ENCODE measurements at places on chromosomes 11 and 22.
A peak's percentile ranks its signal among the peaks of the same experiment; 100 is the strongest.

GRCh38 chr11:29435421-29435820 lies 581.4 kb downstream of the KCNA4 start:
- no peak for DNase-seq

GRCh38 chr11:15213471-15214231 lies 98.9 kb downstream of the INSC start:
- no peak for DNase-seq

DNA sequence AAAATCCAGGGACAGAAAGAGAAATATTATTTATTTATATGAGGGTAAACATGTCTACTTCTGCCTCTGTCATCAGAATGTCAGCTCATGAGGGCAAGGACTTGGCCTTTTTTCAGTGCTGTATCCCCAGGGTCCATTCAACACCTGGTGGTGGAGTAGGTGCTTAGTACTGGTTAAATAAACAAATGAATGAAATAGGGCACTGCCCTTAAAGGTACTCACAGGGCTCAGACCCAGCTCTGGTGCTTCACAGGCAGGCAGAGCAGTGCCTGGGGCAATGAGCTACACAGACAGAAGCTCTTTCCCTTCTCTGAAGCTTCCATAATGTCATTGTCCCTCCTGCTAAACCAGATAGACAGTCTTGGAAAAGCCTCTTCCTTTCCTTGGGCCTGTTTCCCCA lies 30.9 kb downstream of the P4HA3 start:
- DNase-seq = peak; percentile 72

- no peak for DNase-seq
These were observed 100.8 kb downstream of the TRAF6 start for GRCh38 chr11:36409152-36409816.

- DNase-seq = no peak
These were observed 4.2 kb downstream of the AMPD3 start for GRCh38 chr11:10459029-10459970.

GRCh38 chr22:28029956-28030355 lies 110.9 kb upstream of the PITPNB start:
- DNase-seq = no peak

GRCh38 chr11:125253289-125253688 lies 88.7 kb downstream of the PKNOX2 start:
- no peak for DNase-seq

GRCh38 chr11:122287401-122287800 lies 171.4 kb upstream of the BLID start:
- no peak for DNase-seq

DNA sequence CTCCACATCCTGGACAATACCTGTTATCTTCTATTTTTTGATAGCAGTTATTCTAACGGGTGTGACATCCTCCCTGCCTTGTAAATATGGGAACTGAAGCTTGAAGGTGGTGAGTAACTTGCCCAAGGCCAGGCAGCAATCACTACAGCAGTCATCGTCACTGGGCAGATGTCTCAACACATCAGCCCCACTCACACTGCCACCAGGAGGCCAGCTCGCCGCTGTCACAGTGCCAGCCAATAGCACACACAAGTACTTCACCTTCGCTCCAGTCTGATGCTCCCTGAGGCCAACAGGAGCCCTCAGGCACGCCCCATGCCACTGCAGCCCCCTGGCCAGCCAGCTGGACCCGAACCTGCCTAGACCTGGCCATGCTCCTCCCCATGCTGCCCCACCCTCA lies 4.9 kb upstream of the TTLL1 start:
- peak; percentile 41 for DNase-seq

GRCh38 chr11:134846328-134847082 lies 434.5 kb upstream of the B3GAT1 start:
- no peak for DNase-seq

- DNase-seq = no peak
These were observed 5.4 kb downstream of the HYOU1 start for GRCh38 chr11:119051440-119052162.

DNA sequence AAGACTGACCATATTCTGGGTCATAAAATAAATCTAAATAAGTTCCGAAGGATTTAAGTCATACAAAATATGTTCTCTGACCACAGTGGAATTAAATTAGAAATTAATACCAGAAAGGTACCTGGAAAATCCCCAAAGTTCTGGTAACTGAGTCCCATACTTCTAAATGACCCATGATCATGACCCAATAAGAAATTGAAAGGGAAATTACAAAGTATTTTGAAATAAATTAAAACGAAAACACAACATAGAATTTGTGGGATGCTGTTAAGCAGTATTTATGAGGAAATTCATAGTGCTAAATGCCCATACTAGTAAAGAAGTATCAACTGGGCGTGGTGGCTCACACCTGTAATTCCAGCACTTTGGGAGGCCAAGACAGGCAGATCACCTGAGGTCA lies 23.4 kb upstream of the IL10RA start:
- no peak for DNase-seq

DNA sequence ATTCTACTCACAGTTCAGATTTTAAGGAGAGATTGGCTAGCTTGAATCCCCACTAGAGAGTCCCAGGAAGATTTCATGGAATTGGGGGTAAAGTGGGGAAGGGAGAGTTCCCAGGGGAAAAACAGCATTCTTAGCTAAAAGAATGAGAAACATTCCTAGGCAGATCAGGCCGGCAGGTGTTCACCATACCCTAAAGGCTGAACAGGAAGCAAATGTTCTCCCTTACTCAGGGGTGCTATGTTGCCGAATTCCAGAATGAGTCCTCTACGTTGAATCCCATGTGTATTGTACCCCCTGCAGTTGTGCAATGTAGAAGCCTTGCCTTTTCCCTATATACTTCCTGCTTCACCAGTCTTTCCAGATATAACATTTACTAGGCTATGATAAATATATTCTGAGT lies 135.2 kb upstream of the NCAM1 start:
- DNase-seq = no peak

DNA sequence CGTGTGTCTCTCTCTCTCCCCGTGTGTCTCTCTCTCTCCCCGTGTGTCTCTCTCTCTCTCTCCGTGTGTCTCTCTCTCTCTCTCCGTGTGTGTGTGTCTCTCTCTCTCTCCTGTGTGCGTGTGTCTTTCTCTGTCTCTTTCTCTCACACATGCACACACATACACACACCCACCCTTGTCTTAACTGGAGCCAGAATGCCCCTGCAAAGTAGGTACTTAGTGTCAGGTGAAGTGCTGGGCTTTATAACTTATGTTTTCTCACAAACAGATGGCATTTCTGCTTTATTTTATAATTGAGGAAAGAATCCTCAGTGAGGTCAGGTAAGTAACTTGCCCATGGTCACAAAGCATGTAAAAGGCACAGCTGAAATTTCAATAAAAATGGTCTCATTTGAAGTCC lies 106.0 kb downstream of the CSNK2A3 start:
- DNase-seq = no peak

DNA sequence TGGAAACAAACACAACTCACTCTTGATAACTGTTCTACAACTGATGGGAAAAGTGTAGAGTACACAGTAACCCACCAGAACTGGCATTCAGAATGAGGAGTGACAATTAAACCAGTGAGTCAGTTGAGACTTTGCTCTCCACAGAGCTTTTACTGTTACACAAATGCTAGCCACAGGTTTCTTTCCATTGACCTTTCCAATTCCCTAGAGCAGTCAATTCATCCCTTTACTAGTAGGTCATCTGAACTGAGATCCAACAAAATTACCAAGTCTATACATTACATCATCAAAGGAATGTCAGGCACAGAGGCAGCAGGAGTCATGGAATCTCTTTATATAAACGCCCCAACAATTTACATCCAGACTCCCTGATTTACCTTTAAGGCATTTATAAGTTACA lies 65.9 kb downstream of the PHF21A start:
- DNase-seq = no peak

DNA sequence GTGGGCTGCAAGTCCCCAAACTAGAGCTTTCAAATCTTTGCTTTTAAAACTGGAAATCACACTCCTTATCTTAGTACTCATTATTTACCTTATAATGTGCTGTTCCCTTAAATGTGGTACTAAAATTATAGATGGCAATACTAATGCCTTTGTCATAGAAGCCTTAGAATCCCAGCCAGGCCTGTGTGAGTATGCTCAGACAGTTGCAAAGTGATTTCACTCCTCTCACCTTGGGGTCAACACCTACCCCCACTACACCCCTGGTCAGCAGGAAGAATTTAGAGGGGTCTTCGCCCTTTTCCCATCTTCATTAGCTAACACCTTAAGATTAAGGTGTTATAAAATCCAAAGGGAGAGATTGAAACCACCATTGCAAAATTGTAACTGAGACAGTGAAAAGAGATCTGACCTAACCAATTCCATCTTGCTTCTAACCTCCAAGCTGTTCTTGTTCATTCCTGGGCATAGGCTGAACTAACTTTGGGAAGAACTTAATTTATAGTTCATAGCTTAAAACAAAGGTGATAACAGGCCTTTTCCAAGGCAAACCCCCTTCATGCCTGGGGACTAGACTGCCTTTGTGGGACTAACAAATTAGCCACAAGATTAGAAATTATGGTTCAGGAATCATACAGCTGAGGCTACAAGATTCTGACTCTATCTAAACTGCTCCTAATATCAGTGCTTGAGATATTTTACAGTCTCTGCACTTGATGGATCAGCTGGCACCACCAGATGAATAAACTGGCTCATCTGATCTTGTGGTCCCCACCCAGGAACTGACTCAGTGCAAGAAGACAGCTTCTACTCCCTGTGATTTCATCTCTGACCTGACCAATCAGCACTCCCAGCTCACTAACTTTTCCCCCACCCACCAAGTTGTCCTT lies 10.4 kb upstream of the MRPL17 start:
- DNase-seq = no peak

DNA sequence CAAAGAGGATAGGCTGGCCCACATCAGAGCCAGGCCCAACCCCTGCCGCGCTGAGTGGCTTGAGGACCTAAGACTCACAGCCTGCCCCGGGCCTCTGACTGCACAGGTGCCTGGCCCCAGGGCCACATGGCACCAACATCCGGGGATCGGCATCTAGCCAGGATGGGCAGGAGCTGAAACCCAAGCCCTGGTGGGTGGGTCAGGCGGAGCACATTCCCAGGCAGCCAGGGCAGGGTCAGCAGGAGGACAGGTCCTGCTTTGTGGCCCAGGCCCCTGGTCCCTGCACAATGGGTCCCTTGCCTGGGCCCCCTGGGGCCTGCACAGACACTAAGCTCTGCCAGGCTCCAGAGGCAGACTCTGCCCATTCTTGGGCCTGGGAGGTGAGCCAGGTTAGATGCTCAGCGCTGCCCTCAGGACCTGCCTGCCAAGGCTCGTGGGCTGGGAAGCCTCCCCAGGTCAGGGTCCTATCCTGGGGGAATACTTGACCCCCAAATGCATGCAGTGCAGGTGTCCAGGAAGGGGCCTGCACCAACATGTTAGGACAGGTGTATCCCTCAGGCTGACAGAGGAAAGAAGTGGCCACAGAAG lies 33.5 kb downstream of the ARVCF start:
- no peak for DNase-seq

DNA sequence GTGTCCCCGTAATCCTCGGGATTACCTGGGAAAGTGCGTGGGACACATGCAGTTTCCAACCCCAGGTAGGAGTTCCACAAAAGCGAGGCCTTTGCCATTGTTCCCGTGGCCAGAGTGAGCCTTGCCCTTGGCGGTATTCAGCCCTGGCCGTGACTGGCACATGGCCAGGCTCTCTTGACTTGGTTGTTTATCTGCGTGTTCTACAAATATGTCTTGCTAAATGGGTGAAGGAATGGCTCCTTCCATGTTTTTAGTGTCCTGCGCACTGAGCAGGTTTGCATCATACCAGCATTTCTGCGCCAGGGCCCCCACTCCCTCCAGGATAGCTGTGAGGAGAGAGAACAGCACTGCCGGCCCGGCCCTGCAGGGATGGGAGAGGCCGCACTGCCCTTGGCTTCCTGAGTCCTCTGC lies 20.0 kb downstream of the POLR3H start:
- DNase-seq = no peak

GRCh38 chr11:45083544-45084087 lies 62.8 kb upstream of the PRDM11 start:
- peak; percentile 46 for DNase-seq

DNA sequence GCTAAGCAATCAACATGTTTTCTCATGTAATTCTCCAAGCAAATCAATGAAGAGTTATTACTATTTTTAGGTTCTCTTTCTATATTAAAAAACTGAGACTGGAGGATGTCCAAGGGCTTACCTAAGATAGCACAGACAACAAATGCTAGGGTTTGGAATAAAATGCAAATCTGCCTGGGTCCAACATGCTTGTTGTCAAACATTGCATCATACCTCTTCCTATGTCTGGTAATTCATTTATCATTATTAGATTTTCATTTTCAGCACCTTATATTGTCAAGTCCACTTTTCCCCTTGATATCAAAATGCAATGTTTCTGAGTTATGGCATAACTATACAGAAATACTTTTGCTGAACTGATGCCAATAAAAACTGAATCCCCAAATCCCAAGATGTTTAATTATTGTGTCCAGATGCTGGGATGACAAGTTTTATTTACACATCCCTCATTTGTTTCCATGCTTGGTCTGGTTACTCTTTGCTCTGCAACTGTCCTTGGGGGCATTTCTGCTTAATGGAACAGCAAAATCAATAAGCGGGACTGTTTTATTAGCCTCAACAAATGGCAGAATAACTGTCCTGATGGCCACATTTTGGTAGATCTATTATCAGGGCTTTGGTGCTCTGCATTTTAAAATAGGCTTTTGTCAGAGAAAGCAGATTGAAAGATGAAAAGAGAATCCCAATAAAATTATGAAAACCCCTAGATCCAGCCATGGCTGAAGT lies 86.0 kb downstream of the C11orf87 start:
- no peak for DNase-seq

DNA sequence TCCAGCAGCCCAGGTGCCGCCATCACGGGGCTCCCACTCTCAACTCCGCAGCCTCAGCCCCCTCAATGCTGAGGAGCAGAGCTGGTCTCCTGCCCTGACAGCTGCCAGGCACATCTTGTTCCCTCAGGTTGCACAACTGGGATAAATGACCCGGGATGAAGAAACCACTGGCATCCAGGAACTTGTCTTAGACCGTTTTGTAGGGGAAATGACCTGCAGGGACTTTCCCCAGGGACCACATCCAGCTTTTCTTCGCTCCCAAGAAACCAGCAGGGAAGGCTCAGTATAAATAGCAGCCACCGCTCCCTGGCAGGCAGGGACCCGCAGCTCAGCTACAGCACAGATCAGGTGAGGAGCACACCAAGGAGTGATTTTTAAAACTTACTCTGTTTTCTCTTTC lies at the start of gene SAA1:
Gene SAA1, plus strand, starts transcription at position 316 of the 400 bp plus-strand sequence. CDS start 624 bp downstream, outside the sequence.
- DNase-seq = no peak

DNA sequence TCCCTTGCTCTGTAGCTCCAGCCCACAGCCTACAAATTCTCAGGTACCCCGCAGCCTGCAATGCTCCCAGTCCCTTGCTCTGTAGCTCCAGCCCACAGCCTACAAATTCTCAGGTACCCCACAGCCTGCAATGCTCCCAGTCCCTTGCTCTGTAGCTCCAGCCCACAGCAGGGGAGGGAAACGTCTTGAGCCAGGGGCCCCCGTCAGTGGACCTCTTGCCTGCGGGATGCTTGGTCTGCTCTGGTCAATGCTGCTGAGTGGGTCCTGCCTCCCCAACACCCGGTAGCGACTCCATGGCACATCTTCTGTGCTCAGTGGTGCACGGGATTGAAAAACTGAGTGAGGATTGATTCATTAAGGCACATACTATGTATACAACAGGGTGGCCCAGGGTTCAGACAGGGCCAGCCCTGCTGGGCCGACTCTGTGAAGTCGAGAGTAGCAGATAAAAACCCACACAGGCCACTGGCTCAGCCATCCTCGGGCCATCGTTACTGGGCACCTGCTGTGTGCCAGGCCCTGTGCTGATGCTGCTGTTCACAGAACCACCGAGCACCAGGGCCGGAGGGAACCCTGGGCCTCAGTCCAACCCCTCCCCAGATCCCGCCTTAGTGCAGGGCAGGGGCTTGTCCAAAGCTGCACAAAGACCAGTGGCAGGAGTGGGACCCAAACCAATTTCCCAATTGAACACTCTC lies 69.7 kb downstream of the MYO7A start:
- DNase-seq = no peak

Data from SHP77 (cell line).